Chondrocyte (in vitro differentiated cells): ENCODE measurements at places on chromosomes 5 and 9. TPM values are rescaled to one million over a fixed set of nuclear protein-coding genes. Genes with fewer than 3 reads are reported as not detected.

DNA sequence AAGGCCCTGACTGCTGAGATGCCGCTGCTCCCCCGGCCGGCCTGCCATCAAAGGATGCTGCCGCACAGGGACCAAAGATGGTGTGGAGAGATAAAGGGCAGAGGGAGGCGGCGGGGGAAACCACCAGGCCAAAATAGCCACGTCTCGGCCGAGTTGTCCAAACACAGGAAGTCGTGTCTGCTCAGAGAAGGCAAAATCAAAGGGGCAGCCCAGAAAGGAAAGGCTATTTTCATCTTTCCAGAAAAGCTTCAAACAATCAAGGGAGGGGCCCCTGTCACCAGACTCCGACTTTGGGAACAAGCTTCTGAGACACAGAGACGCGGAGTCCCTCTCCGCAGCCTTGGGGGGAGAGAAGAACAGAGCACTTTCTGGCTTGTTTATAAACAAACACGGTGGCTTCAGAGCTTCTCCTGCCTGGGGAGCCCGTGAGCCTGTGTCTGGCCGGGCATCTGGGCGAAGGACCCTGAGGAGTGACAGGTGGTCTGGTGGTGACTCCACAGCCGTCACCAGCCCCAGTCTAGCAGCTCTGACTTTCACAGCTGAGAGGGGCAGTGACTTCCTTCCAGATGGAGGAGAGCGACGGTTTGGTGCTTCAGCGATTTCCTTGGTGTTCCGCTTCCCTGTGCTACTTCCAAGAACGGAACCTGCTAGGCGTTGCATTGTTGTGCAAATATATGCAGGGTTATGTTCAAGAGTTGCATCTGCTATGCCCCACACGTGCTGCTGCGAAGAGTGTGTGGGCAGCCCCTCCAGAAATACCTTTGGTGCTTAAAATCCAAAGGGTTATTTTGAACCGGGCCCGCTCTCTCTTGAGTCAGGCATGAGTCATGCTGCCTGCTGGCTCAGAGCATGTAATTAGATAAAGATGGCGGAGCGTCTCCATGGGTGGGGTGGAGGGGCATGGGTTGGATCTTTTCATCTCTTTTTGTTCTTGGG is 24.0 kb downstream of the ADAMTSL2 start:
- no peak for DNase-seq
- H3K36me3 ChIP-seq: no peaks in the 10 kb centered on the region
- peak overlapping the region; percentile 90 for H3K27ac ChIP-seq
- H3K27me3 ChIP-seq: peaks cover 2% of the 10 kb centered on the region
- peaks cover 26% of the 10 kb centered on the region for H3K4me1 ChIP-seq
- H3K4me3 ChIP-seq: peak overlapping the region; percentile 60

DNA sequence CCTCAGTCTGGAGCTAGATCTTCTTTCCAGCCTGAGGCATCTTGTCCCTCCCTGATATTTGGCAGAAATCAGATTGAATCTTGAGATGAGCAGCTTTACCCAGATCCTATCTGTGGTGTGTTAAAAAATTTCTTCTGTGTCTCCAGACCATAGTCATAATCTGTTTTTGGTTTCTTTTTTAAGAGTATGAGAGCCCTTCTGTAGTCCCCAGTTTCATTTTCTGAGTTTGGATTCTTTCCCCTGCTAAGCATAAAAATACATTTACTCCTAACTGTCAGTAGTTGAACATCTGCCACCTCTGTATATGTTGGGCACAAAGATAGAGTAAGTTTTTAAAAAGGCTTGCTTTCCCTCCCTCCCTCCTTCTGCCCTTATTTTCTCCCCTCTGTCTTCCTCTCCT is 137.7 kb downstream of the CNTLN start:
- H3K4me3 ChIP-seq: no peak overlapping the region
- DNase-seq: no peak
- H3K27ac ChIP-seq: no peak overlapping the region
- no peaks in the 10 kb centered on the region for H3K27me3 ChIP-seq
- H3K4me1 ChIP-seq: peaks cover 7% of the 10 kb centered on the region
- peaks cover 4% of the 10 kb centered on the region for H3K36me3 ChIP-seq

DNA sequence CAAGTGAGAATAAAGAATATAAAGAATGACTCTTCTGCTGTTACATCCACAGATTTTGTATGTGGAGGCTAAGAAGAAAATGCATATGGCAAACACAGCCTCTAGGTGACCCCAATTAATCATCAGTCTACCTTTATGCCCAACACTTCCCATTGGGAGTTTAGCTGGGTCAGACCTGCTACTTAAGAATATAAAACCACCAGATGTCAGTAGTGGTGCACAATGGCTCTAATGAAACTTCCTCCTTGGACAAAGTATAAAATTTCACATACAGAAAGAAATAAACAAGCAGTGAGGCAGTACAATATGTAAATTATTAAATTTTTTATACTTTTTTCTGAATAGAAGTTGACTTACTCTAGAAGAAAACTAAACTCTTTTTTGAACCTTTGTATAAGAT is 539.9 kb downstream of the BRINP1 start:
- no peak overlapping the region for H3K4me3 ChIP-seq
- H3K27ac ChIP-seq: no peak overlapping the region
- H3K27me3 ChIP-seq: no peaks in the 10 kb centered on the region
- H3K4me1 ChIP-seq: no peaks in the 10 kb centered on the region
- no peaks in the 10 kb centered on the region for H3K36me3 ChIP-seq

DNA sequence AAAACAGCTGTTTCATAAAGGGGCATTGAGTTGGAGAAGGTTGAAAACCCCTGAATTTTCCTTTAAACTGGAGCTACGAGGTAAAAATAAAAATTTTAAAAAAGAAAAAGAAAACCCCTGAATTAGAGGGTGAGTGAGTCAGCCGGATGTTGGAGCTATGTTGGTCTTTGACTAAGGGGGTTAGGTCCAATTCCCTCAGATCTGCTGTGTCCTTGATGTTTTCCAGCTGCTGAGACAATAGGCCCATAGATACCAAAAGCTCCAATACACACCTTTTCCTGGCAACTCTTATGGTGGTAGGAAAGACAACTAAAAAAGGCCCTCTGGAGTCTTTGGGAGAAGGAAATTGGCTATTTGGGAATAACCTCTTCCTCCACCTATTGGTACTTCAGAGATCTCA is 79.4 kb upstream of the SAP30L start:
- no peaks in the 10 kb centered on the region for H3K27me3 ChIP-seq
- H3K4me1 ChIP-seq: peaks cover 82% of the 10 kb centered on the region
- peak overlapping the region; percentile 96 for H3K27ac ChIP-seq
- no peak overlapping the region for H3K4me3 ChIP-seq
- no peak for DNase-seq
- peaks cover 13% of the 10 kb centered on the region for H3K36me3 ChIP-seq

GRCh38 chr9:131400627-131401026 is 6.7 kb downstream of the PRRC2B start:
- no peak for DNase-seq
- peak overlapping the region; percentile 61 for H3K27ac ChIP-seq
- no peaks in the 10 kb centered on the region for H3K36me3 ChIP-seq
- H3K27me3 ChIP-seq: no peaks in the 10 kb centered on the region

DNA sequence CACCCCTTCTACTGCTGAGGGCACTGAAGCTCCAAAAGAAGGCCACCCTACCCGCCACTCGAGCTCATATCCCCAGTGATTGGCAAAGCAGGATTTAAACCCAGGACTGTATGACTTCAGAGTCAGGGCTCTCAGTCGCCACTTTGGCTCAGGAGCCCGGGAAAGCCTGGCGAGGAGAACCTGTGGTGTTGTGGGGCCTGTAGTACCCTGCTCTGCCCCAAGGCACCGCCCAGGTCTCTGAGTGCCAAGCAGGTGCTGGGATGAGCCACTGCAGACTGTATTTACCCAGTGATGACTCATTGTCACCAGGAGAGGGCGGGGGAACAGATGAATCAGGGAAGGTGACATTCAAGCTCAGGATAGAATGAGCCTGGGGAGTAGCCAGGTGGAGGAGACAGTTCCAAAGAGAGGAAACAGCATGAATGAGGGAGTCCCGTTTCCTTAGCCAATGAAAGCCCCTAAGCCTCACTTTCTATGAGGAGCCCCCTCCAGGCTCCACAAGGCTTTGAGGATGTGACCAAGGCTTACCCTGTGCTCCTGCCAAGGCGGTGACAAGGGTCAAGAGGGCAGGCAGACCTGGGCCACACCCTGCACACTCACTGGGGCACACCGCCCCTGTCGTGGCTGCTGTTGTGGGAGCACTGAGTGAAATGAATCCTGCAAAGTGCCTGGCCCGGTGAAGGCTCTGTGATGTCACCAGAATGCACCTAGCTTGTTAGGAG is 17.8 kb upstream of the DPM2 start:
- H3K27ac ChIP-seq: peak overlapping the region; percentile 71
- no peak overlapping the region for H3K4me3 ChIP-seq
- H3K27me3 ChIP-seq: no peaks in the 10 kb centered on the region

DNA sequence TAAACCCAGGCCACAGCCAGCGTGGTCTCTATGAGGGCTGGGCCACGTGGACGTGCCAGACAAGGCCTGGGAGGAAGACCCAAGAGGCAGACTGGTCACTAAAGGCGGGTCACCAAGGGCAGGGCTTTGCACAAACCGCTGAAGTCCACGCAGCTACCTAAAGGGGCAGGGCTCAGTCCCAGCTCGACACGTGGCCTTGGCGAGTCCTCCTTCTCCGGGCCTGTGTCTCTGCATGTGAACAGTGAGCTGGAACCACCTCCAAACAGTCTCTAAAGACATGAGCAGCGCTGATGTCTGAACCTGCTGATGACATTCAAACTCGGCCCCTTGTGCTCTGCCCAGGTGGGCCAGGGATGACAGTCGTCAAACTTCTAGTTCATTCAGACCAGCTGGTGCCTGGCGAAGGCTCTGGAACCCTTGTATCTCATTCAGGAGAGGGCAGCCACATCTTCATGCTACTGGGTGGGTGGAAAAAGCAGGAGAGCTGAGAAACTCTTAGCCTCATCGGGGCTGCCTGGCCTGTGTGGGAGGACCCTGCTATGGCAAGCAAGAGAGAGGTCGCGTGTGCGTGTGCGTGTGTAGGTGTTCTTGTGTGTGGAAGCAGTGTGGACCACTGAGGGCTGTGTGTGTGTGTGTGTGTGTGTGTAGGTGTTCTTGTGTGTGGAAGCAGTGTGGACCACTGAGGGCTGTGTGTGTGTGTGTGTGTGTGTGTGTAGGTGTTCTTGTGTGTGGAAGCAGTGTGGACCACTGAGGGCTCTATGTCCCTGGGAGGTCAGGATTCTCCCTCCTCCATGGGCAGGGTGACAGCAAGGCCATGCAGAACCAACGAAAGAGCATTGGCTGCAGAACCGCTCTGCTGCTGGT is 14.1 kb upstream of the SLC25A51 start:
- H3K27me3 ChIP-seq: no peaks in the 10 kb centered on the region
- peaks cover 8% of the 10 kb centered on the region for H3K36me3 ChIP-seq
- no peak overlapping the region for H3K27ac ChIP-seq
- H3K4me3 ChIP-seq: no peak overlapping the region
- H3K4me1 ChIP-seq: peaks cover 12% of the 10 kb centered on the region
- DNase-seq: no peak

- no peak overlapping the region for H3K27ac ChIP-seq
- no peak for DNase-seq
- peaks cover 22% of the 10 kb centered on the region for H3K36me3 ChIP-seq
- H3K4me1 ChIP-seq: peaks cover 7% of the 10 kb centered on the region
- H3K4me3 ChIP-seq: no peak overlapping the region
- H3K27me3 ChIP-seq: no peaks in the 10 kb centered on the region
Measured at GRCh38 chr9:13224366-13224765, 55.1 kb downstream of the MPDZ start.

GRCh38 chr5:112876362-112876761 is 15.3 kb downstream of the SRP19 start:
- no peak overlapping the region for H3K27ac ChIP-seq
- H3K27me3 ChIP-seq: no peaks in the 10 kb centered on the region
- DNase-seq: no peak
- peaks cover 23% of the 10 kb centered on the region for H3K4me1 ChIP-seq
- H3K36me3 ChIP-seq: peaks cover 23% of the 10 kb centered on the region
- no peak overlapping the region for H3K4me3 ChIP-seq

DNA sequence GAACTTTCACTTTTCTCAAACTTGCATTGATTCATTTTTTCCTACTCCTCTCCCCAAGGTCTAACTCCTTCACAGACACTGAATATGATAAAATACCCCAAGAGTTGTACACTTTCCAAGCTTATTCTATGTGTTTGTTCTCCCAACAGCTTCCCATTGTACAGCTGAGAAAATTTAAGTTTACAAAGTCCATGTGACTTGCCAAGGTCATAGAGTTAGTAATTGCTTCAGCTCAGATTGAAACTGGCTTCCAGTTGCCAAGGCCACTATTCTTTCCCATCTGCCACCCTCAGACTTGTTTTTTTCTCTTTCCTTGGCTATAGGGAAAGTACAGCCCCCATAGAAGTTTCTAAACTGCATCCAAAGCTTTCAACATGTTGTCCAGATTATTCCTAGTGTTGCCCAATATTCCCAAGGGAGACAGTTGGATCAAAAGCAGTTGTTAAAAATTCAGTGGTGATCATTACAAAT is 34.8 kb downstream of the TNFSF8 start:
- peaks cover 2% of the 10 kb centered on the region for H3K36me3 ChIP-seq
- no peak overlapping the region for H3K4me3 ChIP-seq
- H3K27ac ChIP-seq: peak overlapping the region; percentile 85
- peaks cover 22% of the 10 kb centered on the region for H3K4me1 ChIP-seq
- no peak for DNase-seq

- no peaks in the 10 kb centered on the region for H3K36me3 ChIP-seq
- H3K4me3 ChIP-seq: no peak overlapping the region
- no peaks in the 10 kb centered on the region for H3K27me3 ChIP-seq
- H3K4me1 ChIP-seq: no peaks in the 10 kb centered on the region
- no peak for DNase-seq
Measured at GRCh38 chr5:103657301-103657700, 94.7 kb upstream of the NUDT12 start.

DNA sequence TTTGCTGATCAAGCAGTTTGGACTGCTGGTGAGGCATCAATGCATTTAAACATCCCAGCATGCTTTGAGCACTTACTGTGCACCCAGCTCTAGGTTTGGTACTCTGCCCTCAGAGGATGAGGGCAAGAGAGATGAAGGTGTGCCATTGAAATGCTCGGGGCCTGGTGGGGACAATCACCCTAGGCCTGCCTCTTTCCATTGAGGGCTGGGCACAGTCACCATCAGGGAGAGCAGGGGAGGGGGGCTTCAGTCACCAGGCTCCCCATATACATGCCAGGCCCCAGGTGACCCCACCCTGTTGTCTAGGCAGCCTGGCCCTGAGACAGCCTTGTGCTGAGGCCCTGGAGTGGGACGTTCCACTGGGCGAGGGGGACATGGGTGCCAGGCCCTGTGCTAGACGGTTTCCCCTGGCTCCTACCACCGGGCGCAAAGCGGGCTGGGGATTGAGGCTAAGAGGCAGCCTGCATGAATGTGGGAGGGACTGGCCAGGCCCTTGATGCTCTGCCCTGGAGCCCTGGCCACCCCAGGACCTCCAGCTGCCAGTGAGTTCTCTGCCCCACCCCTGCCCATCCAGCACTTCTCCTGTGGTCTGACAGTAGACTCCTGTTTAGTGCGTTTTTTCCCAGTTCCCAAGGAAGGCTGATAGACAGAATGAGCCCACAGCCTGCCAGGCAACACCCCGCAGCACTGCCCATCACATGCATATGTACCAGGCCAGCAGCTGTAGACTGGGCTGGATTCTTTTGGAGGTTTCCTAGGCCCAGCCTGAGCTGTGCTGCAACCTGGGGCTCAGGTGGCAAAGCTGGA is 18.9 kb downstream of the TCF7 start:
- peak; percentile 85 for DNase-seq
- H3K36me3 ChIP-seq: peaks cover 11% of the 10 kb centered on the region
- H3K27me3 ChIP-seq: no peaks in the 10 kb centered on the region
- no peak overlapping the region for H3K27ac ChIP-seq
- no peak overlapping the region for H3K4me3 ChIP-seq

GABRA1 gene
- not detected in 3 replicates for total RNA-seq

QRFP gene
- total RNA-seq: not detected in 3 replicates

SLC22A5 gene
- total RNA-seq: 6.1 to 7.1 TPM (median 6.6 TPM) in 3 replicates

SPATA6L gene
- 0.35 to 0.65 TPM (median 0.46 TPM) in 3 replicates for total RNA-seq

HTR1A gene
- not detected in 3 replicates for total RNA-seq

PCSK5 gene
- total RNA-seq: 8.3 to 75.9 TPM (median 8.9 TPM) in 3 replicates

C7 gene
- not detected in 3 replicates for total RNA-seq
